Body of pancreas (tissue), 4 donors: ENCODE measurements at places on chromosomes 2 and 18.

GRCh38 chr2:124163840-124164239, 138.8 kb downstream of the CNTNAP5 start:
- no peak overlapping the region for H3K4me3 ChIP-seq
- H3K36me3 ChIP-seq, result no peaks in the 10 kb centered on the region
- no peaks in the 10 kb centered on the region for H3K4me1 ChIP-seq
- no peak overlapping the region for H3K27ac ChIP-seq
- no peak for DNase-seq

DNA sequence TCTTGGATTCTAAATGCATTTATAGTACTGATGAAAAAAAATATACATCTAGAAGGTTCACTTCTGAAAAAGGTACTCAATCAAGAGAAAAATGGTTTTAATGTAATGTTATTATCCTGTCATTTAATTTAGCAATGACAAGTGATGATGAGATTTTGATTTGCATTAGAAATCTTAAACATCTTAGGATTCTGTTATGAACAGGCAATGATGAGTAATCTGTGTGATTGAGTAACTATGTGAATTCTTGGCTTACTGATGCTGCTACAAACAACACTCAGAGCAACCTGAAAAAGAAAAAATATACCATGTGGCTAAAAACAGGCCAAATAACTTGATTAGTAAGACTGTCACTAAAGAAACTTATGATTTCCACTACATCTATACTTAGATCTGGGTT, 30.1 kb downstream of the RBKS start:
- no peaks in the 10 kb centered on the region for H3K27me3 ChIP-seq
- no peak for DNase-seq

GRCh38 chr2:2649109-2650072, 318.3 kb upstream of the MYT1L start:
- no peak overlapping the region for H3K4me3 ChIP-seq
- DNase-seq, result no peak
- H3K36me3 ChIP-seq, result no peaks in the 10 kb centered on the region
- H3K27ac ChIP-seq, result no peak overlapping the region
- H3K27me3 ChIP-seq, result no peaks in the 10 kb centered on the region

GRCh38 chr2:54298514-54298913, 42.5 kb upstream of the TSPYL6 start:
- no peaks in the 10 kb centered on the region for H3K27me3 ChIP-seq
- no peak overlapping the region for H3K27ac ChIP-seq
- no peak for DNase-seq
- H3K4me3 ChIP-seq, result no peak overlapping the region

GRCh38 chr18:33928231-33928630, 296.5 kb downstream of the NOL4 start:
- H3K4me1 ChIP-seq, result no peaks in the 10 kb centered on the region
- no peaks in the 10 kb centered on the region for H3K36me3 ChIP-seq
- no peak overlapping the region for H3K27ac ChIP-seq
- DNase-seq, result no peak
- no peak overlapping the region for H3K4me3 ChIP-seq

- H3K27me3 ChIP-seq, result no peaks in the 10 kb centered on the region
- DNase-seq, result no peak
- no peaks in the 10 kb centered on the region for H3K36me3 ChIP-seq
- no peaks in the 10 kb centered on the region for H3K4me1 ChIP-seq
- no peak overlapping the region for H3K4me3 ChIP-seq
These were observed 310.4 kb upstream of the SYT4 start for GRCh38 chr18:43587538-43588153.

DNA sequence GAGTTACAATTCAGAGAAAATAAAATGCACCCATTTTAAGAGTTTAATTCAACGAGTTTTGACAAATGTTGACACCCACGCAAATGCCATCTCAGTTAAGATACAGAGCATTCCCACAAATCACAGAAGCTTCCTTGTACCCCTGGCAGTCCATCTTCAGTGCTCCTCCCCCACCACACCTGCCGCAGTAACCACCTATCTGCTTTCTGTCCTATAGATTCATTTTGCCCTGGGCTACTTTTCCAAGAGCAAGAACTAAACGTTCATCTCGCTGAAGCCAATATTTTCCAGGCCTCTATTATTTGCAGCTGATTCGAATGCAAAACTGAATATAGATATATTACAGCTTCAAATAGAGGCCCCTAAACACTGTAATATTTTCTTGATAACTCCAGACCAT, 13.4 kb upstream of the HPCAL1 start:
- no peak overlapping the region for H3K27ac ChIP-seq
- no peaks in the 10 kb centered on the region for H3K27me3 ChIP-seq
- no peak overlapping the region for H3K4me3 ChIP-seq
- no peak for DNase-seq
- no peaks in the 10 kb centered on the region for H3K36me3 ChIP-seq
